CD4-positive, alpha-beta memory T cell (primary cell): ENCODE measurements at places on chromosomes 16 and 17.

DNA sequence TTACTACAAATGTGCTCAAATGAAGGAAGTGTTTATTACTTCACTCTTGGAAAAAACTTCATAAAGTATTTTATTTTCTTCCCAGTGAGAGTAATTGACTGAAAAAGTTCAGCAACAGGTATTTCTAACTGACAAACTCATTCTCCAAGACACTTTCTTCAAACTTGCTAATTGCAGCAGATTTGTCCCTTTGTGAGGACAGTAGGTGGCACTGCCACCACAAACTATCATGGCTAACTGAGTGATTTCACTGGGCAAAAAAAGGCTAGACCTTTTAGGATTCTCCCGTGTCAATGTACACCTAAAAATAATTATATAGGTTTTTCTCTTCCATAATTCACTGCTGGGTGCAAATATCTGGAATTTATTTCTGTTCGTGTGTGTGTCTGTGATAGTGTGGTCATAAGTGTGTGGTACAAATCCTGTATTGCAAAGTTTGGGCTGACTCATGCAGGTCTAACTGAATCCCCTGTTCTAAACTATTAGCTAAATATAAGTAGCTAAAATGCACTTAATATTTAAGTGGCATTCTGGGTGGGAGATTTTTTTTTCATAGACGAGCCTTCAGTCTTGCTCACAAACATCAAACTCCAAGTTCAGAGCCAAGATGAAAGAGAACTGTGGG, 3.9 kb downstream of the HS3ST3A1 start:
- peak; percentile 46 for DNase-seq

DNA sequence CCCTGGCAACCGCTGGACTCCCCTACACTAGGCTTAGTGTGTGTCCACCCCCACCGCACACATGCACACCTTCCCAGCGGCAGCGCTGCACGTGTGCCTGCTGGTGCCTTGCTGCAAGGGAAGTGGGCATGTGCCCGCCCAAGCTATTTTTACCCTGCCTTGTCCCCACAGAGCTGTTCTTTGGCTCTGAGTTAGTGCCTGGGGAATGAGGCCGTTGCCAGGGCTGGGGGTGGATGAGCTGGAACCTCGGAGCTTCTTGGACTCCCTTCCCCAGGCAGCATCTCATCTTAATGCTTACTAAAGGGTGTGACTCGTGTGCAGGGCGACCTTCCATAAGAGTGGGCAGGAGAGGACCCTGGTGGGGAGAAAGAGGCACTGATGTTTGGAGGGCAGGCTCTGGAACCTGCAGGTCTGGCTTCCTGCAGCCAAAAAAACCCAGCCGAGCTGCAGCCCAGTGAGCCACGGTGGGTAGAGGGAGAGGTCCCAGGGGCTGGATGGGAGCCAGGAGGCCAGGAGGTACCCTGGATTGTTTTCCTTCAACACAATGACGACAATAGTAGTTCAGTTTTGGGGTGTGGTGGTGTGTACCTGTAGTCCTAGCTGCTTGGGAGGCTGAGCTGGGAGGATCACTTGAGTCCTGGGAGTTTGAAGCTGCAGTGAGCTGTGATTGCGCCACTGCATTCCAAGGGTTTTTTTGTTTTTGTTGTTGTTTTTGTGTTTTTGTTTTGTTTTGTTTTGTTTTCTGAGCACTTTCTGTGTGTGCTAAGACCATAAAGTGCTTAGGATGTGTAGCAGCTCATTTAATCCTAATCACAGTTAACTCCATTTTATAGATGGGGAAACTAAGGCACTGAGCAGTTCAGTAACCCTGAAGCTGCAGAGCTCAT, 119.1 kb downstream of the RAB11FIP4 start:
- no peak for DNase-seq

- DNase-seq = peak; percentile 92
Measured at GRCh38 chr17:7314719-7315569, at the start of gene GPS2. GPS2 (minus strand) TSS chr17:7315360; CDS start chr17:7315052, 308 bp downstream.

- DNase-seq = no peak
Measured at GRCh38 chr17:52524096-52524637, 365.7 kb upstream of the CA10 start.

- DNase-seq = peak; percentile 60
Measured at GRCh38 chr17:59361916-59362810, 30.7 kb downstream of the YPEL2 start.

GRCh38 chr16:22754577-22754976, 59.4 kb upstream of the HS3ST2 start:
- no peak for DNase-seq

- no peak for DNase-seq
Measured at GRCh38 chr17:2435862-2436261, 35.0 kb upstream of the MNT start.

- peak; percentile 62 for DNase-seq
Measured at GRCh38 chr17:21034340-21035235, 8.2 kb downstream of the USP22 start.

DNA sequence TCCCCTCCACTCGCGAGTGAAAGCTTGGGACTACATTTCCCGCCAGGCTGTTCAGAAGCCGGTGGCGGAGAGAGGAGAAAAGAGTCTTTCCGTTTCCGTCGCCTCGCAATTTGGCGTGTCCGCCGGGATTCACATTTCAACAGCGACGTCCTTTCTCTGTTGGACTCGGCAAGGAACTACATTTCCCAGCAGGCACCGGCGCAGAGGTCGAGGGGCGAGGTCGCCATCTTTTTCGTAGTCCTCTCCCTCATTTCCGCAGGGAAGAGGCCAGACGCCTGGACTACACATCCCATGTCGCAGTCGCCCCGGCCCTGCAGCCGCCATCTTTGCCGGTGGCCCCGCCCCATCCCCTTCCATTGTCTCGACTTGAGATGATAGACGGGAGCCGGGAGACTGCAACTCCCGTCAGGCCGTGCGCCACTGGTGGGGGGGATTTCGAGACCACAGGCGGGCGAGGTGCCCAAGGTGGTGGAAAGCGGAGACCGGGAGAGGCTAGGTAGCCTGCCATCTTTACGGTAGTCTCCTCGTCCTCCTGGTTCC, 882 bp upstream of the FBXL19 start:
- peak; percentile 100 for DNase-seq

GRCh38 chr17:47934856-47935255, 6.5 kb upstream of the PNPO start:
- DNase-seq = no peak

GRCh38 chr17:57247261-57247660, 9.1 kb upstream of the MSI2 start:
- DNase-seq = no peak

- DNase-seq = no peak
Measured at GRCh38 chr16:22380529-22380928, 6.1 kb upstream of the CDR2 start.

DNA sequence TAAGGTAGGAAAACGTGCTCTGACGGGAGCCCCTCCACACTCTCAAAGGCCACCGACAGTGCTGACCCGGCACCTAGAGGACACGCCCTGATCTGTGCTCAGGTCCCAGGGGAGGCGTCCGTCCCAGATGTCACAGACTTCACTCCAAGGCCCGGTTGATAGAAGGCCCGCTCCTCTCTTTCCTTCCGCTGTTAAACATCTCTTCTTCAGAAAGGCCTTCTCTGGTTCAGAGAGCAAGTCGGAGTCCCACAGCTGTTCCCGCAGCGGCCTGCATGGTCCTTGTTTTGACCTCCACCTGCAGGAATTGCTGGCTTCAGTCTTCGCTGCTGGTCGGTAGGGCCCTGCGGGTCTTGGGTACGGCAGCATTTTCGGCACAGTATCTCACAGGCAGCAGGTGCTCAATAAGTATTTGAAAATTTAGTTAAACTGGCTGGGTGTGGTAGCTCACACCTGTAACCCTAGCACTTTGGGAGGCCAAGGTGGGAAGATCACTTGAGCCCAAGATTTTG, 88.5 kb downstream of the MRC2 start:
- DNase-seq = no peak

DNA sequence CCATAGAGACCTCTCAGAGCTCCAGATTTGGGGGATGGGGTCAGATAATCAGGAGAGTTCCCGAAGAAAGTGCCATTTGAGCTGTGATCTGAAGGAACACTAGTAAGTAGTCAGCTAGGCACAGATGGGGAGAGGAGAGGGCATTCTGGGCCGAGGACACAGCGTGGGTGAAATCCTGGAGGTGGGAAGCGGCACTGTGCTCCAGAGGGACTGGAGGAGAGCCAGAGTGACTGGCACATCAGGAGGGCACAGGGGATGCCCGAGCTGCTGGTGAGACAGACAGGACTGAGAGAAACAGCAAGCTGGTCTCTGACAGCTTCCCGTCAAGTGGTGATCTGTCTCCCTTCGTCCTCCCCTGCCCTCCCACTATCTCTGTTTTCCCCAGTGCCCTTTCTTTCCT, 40.6 kb downstream of the KNOP1 start:
- DNase-seq = no peak

DNA sequence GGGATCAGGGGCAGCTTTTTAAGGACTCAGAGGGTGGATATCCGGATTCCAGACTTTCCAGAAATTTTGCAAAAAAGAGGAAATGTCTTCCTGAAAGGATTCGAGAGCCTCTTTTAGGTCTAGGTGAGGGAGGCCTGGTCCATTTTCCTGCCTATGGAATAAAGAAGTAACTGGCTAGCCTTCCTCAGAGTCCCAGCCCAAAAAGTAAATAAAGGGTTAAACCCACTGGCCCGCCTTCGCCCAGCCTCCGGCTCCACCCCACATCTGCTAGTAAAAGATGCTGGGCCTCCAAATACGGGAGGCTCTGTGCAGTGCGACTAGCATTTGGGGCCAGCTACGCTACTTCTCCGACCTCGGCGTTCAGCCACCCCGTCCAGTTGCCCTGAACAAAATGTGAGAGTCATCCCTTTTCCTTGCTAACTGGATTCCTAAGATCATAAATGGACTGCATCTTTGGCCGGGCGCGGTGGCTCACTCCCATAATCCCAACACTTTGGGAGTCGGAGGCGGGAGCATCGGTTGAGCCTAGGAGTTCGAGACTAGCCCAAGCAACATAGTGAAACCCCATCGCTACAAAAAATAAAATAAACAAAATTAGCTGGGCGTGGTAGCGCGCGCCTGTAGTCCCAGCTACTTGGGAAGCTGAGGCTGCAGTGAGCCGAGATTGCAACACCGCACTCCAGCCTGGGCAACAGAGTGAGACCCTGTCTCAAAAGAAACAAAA, 824 bp upstream of the MPP2 start:
- DNase-seq = peak; percentile 62

GRCh38 chr16:86946396-86946795, 368.0 kb downstream of the FOXL1 start:
- no peak for DNase-seq

DNA sequence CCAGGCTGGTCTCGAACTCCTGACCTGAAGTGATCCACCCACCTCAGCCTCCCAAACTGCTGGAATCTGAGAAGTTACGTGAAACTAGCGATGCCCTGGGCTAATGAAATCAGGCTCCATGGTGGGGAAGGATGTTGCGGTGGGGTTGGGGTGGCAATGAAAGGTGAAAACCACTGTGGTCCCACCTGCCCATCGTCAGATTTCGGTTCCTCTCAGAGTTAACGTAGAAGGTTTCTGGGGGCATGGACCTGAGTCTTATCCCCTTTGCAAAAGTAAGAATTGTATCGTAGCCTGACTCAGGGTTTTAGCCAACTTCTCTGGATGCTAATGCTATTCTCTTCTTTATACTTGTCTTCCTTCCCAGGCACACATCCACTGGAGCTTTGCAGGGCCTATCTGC, 402.3 kb downstream of the WWOX start:
- DNase-seq = no peak

- DNase-seq = no peak
Measured at GRCh38 chr17:79650283-79650682, 39.4 kb upstream of the RBFOX3 start.

GRCh38 chr17:43855061-43855460, 8.1 kb downstream of the CD300LG start:
- DNase-seq = no peak

- DNase-seq = no peak
Measured at GRCh38 chr17:5971969-5972368, 98.2 kb upstream of the WSCD1 start.

- DNase-seq = no peak
Measured at GRCh38 chr17:4833941-4834680, 971 bp downstream of the MINK1 start.

- no peak for DNase-seq
Measured at GRCh38 chr17:10018461-10018891, 113.4 kb upstream of the RCVRN start.

- no peak for DNase-seq
Measured at GRCh38 chr16:53752560-53752959, 48.6 kb downstream of the FTO start.

- DNase-seq = no peak
Measured at GRCh38 chr16:85399583-85400284, 213.4 kb upstream of the GSE1 start.

- no peak for DNase-seq
Measured at GRCh38 chr17:58875261-58875660, 119.6 kb downstream of the PPM1E start.

DNA sequence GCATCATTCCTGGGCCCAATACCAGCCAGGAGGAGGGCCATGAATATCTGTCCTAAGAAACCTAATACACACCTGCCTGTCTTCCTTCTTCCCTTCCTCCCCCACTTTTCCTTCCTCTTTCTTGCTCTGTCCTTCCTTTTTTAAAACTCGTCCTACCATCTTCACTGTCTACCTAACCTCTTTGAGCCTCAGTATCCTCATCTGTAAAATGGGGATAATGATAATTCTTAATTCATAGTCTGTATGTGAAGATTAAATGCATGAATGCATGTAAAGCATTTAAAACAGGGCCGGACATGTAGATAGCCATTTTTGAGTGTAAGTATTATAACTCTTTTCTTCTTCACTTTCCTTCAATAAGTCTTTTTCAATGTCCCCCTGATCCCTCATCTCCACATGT, 560 bp downstream of the CRYBA1 start:
- no peak for DNase-seq

GRCh38 chr17:17298108-17298507, 5.1 kb upstream of the NT5M start:
- DNase-seq = no peak

- no peak for DNase-seq
Measured at GRCh38 chr16:69917311-69917710, 33.8 kb upstream of the CLEC18A start.

DNA sequence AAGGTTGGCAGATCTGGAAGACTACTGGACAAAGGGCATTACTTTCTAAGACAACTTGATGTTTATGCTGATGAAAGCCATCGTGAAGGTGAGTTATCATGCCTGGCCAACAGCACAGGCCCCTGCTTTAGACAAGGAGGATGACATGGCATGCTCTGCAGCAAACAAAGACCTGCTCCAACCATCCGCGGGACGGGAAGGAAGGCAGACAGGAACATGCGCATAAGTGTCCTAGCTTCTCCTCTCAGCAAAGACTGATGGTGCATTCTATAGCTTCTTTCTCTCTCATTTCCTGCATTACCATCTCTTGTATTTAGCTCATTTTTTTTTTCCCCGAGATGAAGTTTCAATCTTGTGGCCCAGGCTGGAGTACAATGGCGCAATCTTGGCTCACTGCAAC, 5.4 kb downstream of the NPLOC4 start:
- DNase-seq = no peak

DNA sequence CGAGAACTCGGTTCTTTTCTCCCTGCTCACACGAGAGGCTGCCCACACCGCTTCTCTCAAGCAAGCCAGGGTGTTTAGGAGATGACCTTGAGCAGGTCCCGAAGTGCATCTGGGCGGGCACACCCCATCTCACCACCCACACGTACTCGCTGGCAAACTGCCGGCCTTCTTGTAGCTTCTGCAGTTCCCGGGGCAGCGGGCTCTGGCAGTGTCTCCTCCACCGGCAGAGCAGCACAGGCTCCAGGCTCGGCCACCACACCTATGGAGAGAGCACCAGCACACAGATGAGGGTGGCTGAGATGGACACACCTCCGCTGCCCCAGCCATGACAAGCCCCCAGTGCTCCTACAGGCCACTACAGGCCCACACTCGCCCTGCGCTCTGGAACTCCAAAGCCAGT, 23.5 kb downstream of the ZNF276 start:
- DNase-seq = no peak
